ENCODE measurements at places on chromosomes 16 and 17.

GRCh38 chr16:76121636-76122035 lies 155.6 kb upstream of the CNTNAP4 start:
- DNase-seq, result no peak

DNA sequence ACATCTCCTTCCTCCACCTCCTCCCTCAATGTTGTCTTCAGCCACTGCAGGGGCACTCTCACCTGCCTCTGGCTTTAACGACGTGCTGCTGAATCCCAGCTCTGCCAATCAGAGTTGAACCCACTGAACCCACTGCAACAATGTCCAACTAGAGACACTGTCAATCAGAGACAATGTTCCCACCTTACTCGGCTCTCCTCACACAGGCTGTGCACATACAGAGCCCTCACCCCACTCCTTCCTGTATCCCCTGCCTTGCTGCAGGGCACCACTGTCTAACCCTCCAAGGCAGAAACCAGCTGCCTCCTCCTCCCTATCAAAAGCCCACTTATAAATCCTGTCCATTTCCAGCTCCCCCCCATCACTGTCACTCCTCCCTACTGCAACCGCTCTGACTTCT lies 58.7 kb downstream of the ANKRD11 start:
- DNase-seq, result no peak

DNA sequence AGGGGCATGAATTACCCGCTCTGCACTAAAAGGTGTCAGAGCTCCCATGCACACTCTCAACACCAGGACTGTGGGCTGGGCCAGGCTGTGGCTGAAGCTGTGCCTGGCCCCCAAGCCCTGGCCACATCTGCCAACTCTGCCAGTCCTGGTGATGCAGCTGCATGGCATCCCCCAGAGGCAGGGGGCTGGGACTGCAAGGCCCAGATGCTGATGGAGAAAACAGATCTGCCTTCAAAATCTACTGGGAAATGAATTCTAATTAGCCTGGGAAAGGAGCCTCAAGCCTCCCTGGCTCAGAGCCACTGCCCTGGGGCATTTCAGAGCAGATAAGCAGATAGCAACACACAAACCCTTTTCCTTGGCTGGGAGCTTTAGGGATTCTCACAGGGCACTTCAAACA lies 3.4 kb downstream of the CHST6 start:
- DNase-seq, result no peak

DNA sequence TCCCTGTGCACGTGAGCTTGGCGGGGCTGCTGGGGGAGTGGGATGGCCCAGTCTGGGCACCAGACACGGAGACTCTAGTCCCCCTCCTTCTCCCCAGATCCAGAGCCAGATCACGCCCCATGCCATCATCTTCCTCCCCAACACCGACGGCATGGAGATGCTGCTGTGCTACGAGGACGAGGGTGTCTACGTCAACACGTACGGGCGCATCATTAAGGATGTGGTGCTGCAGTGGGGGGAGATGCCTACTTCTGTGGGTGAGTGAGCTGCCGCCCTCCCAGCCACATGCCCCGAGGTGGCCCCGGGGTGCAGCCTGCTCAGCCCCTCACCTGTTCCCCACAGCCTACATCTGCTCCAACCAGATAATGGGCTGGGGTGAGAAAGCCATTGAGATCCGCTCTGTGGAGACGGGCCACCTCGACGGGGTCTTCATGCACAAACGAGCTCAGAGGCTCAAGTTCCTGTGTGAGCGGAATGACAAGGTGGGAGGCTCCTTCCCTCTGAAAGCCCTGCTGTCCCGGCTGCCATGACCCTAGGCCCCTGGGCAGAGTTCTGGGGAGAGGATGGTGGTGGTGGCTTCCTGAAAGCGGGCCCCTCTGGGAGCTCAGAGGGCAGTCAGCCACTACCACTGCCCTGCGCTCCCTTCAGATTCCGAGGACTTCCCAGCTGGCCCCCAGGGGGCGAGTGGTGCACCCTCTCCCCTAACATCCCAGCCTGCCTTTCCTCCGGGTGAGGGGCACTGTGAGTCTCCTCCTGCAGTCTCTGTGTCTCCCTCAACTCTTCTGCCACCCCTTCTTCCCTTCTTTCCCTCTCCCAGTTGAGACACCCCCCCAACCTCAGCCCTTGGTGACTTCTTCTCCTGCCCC lies 2.8 kb upstream of the C17orf107 start:
- DNase-seq, result no peak

- DNase-seq, result no peak
Measured at GRCh38 chr16:11621920-11622651, 35.4 kb upstream of the LITAF start.

- no peak for DNase-seq
Measured at GRCh38 chr17:41029633-41030245, at the start of gene KRTAP1-4. KRTAP1-4 (minus strand) TSS chr17:41030195; CDS start chr17:41030078, 117 bp downstream.

DNA sequence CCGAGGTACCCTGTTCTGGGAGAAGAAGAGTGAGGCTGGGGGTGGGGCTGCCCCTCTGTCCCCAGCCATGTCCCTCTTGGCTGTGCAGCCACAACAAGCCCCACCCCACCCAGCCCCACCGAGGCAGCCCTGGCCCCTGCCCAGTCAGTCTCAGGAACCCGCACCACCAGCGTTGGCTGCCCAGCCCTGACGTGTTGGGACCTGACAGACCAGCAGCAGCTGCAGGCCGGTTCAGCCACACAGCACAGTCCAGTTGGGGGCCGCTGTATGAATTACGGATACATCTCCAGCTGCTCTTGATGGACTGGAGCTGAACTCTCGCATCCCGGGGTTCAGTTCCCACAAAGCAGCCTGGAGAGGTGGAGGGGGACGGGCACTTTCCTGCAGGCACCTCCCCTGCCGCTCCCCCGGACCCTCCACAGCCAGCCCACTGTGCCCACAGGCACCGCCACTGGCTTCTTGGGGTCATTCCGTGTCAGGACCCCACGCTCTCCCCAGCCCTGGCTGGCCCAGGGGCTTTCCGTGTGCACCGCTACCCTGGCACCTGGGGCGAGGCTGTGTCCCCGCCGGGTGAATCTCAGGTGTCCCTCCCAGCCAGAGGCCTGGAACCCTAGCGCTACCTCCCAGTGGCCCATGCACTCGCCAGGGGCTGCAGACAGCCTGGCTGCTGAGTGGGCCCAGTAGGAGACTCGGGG lies 7.1 kb downstream of the CDH15 start:
- no peak for DNase-seq

DNA sequence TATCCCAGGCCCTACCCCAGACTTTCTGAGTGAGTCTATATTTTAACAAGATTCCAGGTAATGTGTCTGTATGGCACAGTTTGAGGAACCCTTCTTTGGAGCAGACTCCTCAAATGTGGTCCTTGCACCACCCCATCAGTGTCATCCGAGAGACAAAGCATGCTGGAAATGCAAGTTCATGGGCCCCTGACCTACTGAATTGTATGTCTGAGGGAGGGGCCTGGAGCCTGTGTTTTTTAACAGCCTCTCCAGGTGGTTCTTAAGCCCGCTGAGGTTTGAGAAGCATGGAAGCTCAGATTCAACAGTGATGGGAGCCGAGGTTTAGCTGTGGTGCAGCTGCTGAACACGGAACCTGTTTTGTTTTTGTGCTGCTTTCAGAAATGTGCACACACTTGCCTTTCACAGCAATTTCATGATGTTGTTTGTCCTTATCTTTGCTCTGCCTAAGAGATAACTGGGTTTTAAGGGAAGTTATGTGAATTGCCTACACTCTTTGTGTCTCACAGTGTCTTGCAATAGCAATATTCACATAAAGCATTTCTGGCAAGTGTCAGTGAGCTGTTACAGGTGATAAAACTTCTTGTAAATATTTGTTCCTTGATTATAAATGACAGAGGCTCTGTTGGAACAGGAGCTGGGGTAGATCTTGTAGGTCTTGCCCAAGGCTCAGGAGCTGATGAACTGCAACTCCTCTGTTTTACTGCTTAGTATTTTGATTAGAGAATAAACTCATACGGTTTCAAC lies 32.0 kb upstream of the IL34 start:
- DNase-seq, result no peak

DNA sequence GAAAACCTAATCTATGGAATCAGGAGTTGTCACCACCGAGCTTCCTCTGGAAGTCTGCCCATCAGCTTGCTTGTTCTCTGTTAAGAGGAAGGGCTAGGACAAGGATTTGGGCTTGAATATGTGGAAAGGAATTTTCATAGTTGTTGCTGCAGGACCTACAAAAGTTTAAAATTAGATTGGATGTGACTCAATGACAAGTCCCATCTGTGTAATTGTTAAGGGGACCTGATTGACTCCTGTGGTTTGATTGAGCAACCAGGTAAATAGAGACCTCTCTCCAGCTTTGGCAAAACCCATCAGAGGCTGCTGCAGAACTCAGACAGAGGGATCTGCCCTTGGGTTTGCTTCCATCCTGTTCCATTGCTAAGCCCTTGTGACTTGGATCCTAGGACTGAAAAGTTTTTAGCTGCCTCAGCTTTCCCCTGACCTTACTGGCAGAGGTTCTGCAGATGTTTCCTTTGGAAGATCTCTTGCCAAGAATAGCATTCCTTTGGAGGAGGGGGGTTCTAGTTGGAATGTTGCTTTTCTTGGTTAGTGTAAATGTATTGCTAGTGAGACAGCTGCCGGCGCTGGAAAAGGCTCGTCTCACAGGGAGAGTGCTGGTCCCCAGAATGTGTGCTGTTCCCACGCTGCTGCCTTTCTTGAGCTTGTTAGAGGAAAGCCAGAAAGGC lies 50.0 kb downstream of the SF3B3 start:
- no peak for DNase-seq

- DNase-seq, result no peak
Measured at GRCh38 chr16:27752241-27752640, 202.3 kb downstream of the KATNIP start.

DNA sequence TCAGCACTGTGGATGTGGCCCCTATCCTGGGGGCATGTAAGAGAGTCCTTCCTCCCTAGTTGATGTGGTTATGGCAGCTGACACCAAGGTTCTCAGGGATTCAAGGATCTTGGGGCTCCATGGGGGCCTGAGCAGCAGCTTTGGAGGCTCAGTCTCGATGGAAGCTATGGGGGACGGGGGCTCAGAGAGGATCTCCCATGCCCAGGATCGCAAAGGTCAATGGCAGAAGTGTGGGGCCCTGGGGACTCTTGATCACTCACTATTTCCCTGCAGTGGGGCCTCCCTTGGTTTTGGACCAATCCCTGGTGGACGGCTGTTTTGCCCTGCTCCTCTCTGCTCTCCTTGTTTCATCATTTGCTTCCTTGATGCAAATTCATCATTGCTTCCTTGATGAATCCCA lies 885.9 kb downstream of the CDH8 start:
- DNase-seq, result no peak

DNA sequence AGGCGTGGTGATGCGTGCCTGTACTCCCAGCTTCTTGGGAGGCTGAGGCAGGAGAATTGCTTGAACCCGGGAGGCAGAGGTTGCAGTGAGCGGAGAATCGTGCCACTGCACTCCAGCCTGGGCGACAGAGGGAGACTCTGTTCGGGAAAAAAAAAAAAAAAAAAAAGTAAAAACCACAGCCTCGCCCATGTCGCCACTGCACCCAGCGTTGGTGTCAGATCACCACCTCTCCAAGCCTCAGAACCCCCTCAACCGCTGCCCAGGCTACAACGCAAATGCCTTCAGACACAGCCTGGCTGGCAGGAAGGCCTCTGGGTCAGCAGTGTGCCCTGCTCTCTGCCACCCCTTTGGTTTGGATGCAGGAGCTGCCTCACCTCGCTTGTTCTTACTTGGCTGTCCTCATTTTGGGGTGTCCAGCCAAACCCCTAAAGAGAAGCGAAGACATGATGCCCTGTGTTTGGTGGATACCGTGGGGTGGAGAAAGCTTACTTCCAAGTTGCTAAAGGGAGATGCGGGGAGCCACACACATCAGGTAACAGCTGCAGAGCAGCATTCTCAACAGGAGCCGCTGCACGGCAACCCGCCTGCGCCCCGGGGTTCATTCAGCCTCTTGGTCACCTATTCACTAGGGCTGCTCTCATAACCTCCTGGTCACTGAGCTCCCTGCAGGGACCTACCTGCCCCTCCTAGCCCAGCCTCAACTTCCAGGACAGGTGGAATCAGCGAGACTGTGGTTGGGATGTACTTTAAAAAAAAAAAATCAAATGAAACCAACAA lies 13.0 kb upstream of the CYTH1 start:
- DNase-seq, result no peak

- DNase-seq, result no peak
Measured at GRCh38 chr16:68719993-68720489, 17.1 kb upstream of the CDH1 start.

DNA sequence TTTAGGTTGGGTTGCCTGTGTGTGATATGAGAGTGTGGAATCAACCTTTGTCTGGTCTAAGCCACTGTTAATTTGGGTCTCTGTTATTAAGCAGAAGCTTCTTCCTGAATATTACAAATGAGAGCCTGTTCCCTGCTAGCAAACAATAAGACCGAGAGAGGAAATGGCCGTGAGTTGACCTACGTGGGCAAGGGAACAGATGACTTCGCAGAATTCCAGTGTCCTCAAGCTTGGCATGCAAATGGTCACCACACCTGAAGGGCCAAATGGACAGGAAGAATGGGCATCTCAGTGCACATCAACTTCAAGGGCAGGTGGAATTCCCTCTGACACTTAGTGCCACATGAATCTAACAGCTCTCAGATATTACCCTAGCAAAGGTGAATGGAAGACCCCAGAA lies 250.8 kb upstream of the FOXF1 start:
- DNase-seq, result no peak

GRCh38 chr16:67304020-67304419 lies 22.5 kb downstream of the KCTD19 start:
- DNase-seq, result no peak

DNA sequence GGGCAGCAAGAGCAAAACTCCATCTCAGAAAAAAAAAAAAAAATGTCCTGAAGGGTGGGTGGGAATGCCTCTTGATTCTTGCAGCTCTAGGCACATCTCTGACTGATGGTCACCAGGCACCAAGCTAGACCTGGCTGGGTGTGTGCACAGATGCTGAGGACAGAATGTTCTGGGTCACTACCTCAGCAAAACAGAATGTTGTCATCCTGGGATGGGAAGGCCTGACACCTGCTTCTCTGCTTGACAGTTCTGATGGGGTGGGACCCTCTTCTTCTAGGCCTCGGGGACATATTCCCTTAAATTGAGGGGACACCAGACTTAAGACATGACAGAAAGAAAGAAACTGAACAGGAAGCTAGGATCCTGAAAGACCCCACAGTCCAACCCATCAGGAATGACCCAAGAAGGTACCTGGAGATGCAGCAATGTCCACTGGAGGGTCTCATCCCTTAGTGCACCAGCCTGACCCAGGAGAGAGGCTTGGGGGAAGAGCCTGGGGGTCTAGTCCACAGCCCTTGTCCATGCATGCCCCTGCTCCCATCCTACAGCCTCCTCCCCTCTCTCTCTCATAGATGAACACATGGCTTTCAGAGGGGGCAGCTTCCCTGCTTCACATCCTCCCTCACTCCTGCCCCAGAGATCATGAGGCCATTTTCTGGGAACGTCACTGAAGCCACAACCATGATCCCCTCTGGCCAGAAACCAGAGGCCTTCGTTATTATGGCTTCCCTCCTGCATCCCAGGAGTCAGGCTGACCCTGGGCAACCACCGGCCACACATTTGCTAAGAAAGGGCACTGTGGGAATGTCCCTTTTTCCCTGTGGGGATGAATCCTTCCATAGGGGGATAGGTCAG lies 3.8 kb upstream of the STAT5B start:
- DNase-seq, result no peak
